ENCODE measurements at places on chromosomes 16 and 17.
A peak's percentile ranks its signal among the peaks of the same experiment; 100 is the strongest.

DNA sequence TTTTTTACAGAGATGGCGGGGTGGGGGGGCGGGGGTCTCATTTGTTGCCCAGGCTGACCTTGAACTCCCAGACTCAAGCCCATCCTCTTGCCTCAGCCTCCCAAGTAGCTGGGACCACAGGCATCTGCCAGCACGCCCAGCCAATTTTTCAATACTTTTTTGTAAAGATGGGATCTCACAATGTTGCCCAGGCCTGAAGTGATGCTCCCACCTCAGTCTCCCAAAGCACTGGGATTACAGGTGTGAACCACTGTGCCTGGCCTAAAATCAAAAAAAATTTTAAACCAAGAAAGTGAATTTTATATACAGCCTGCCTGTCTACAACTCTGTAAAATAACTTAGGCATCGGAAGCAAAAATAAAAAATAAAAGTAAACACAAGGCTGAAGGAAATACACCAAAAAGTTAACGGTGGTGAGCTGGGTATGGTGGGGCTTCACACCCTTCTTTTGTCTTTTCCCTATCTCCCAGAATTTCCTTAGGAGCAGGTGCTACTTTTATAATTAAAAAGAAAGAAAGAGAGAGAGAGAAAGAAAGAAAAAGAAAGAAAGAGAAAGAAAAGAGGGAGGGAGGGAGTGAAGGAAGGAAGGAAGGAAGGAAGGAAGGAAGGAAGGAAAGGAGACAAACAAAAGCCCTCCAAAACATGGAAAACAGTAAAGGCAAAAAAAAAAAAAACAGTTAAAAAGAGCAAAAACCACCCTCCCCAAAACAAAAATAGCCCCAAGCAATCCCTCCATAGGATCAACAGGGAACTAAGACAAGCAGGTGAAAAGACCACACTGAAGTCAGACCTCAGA lies 51.4 kb downstream of the TBC1D16 start:
- no peak for DNase-seq

GRCh38 chr17:10899281-10899680 lies 61.4 kb upstream of the PIRT start:
- DNase-seq: no peak

- no peak for DNase-seq
Observed at GRCh38 chr17:40448213-40448638, 5.0 kb downstream of the IGFBP4 start.

DNA sequence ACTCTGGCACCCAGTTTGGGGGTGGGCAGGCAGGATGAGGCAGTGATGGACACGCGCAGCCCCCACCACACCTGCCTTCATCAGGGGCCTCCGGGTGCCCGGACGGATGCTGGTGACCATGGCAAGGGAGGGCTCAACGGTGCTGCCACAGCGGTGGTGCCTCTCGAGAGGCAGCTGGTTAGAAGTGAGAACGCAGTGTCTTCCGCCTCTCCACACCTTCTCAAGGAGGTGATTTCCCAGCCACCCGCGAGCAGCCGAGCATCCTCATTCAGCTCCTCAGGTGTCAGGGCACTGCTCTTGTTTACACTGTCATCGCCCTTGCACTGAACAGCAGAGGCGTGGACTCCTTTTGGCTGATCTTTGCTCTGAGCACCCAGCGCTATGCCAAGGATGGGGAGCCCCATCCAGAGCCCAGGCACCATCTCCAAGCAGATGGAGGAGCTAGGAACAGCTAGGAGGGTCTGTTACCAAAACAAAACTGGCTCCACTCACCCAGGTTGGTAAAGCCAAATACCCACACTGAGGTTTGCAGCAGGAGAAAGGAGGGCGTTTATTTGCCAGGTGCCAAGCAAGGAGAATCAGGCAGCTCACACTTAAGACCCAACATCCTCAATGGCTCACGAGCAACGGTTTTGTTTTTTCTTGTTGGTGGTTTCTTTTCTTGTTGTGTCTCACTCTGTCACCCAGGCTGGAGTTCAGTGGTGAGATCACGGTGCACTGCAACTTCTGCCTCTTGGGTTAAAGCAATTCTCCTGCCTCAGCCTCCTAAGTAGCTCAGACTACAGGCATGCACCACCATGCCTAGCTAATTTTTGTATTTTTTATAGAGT lies 174.3 kb upstream of the TNRC6C start:
- DNase-seq: peak; percentile 87

DNA sequence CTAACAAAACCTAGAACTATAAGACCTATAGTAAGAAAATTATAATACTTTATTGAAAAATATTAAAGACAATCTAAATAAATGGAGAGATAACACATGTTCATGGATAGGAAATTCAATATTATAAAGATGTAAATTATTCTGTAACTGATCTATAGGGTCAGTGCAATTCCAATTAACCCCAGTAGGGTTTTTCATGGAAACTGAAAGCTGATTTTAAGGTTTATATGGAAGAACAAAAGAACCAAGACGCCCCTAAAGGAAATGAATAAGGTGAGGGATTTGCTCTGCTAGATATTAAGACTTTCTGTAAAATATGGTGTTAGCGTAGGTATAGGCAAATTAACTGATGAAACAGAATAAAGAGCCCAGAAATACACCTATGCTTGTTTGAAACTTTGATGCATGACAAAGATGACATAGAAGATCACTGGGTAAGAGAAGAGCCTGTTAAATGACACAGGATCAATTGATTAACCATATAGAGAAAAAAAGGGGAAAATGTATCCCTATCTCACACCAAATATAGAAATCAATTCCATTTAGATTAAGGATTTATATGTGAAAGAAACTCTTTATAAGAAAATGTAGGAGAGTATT lies 3.0 kb downstream of the ICAM2 start:
- no peak for DNase-seq

DNA sequence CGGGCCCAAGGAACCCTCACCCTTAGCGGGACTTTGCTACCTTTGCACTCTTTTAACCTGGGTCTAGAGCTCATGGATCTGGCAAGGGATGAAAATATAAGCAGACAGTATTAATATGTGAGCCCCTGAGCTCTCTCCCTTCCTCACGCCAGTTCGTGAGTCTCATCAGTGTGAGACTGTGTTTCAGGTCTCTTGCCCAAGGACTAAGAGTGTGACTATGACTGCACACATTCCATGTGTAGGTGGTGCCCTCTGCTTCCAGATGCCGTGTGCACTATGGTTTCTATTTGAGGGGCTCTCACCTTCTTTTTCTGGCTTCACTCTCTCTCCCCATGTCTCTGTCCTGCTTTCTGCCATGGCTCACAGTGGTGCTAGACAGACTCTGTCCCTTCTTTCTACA lies 40.5 kb downstream of the DHRS7B start:
- DNase-seq: no peak

- no peak for DNase-seq
Observed at GRCh38 chr16:79434092-79434491, 166.4 kb downstream of the MAF start.

- DNase-seq: no peak
Observed at GRCh38 chr17:29682054-29682453, 59.3 kb upstream of the CORO6 start.

DNA sequence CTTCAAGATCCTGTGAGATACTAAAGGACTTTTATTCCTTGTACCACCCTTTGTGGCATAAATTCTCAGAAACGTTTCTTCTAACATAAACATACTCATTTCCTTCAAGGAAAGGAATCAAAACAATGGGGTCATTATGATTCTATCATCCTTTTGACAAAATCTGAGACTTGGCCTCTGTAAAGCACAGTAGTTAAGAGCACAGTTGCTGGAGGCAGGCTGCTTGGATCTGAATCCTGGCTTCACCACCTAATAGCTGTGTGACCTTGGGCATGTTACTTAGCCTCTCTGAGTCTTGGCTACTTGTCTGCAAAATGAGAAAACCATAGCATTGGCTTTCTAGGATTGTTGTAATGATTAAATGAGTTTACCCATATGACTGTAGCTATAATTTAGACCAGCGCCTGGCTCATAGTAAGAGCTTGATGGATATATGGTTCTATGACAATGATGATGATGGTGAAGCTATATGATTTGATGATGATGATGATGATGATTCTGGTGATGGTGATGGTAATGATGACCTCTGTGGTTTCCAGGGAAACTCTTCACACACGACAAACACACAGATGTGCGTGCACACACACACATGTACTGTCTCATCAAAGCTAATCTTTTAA lies 6.1 kb upstream of the KRT31 start:
- DNase-seq: no peak

- DNase-seq: no peak
Observed at GRCh38 chr16:59295993-59296736, 562.0 kb upstream of the GOT2 start.

GRCh38 chr17:82103553-82104451 lies 5.8 kb upstream of the FASN start:
- DNase-seq: no peak

DNA sequence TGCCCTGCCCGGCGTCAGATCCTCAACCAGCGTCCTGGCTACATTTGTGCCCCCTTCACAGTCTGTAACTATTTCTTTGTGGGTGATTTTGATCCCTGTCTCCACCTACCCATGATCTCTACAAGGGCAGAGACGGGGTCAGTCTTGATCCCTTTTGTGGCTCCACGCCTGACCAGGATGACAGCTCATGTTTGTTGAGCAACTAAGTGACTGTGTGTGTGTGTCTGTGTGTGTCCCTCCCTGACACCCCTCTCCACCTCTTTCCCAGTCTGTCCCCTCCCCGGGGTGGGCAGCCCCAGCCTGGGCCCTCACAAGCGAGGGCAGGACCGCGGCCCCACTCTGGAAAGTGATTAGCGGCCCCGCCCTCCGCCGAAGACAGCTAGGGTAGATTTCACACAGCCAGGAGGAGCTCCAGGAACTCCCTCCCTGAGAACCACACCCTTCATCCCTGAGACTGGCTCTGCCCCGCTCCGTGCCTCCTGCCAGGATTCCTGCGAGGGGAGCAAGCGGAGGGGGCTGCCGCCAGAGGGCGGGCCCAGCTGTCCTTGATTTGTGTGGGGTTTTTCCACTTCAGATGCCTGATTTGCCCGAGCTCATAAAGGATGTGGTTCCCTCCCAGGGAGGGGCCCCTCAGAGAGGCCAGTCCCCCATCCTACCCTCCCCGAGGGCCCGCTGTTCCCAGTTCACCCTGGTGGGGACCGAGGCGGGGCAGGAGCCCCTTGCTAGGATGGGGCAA lies 5.3 kb upstream of the HS3ST6 start:
- no peak for DNase-seq

- DNase-seq: peak; percentile 33
Observed at GRCh38 chr17:38852771-38853291, 690 bp downstream of the RPL23 start.

DNA sequence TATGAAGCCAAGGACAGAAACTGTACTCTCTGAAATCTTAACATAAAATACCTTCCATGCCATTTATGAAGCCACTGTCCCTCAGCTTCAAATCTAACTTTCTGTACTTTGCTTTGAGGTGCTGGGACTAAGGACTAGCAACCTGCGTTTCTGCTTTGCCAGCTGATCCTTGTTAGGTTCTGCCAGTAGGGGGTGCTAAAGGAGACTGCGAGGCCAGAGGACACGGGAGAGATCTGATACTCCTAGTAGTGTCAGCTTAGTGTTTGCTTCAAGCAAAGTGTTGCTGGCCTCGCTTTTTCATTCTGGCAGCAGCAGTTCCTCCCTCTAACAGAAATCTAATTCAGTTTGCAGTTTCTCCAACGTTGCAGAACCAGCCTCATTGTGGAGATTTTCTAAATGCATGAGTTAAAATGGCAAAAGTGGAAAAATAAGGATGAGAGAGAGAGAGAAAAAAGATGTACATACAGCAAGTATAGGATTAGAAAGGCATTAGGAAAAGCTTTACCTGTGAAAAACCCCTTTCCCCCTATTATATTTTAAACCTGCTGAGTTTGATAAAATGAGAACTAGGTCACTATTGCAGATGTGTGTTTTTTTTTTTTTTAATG lies 297.5 kb downstream of the CA10 start:
- DNase-seq: no peak

DNA sequence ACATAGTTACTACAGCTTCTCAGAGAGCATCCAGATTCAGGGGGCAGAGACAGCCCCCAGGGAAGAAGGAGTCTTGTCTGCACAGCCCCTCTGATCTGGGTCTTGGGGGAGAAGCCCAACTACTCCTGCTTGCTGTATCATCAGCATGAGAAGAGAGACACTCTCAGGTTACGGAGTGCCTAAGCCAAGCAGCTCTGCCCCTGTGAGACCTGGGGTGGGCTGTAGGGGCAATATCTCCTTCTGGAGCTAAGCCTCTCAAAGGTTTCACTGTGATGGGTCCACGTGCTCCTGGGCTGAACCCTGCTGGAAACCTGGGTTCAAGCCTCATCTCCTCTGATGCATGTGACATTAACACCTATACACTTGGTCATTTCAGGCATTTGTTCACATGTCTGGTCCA lies 123.2 kb downstream of the CPPED1 start:
- DNase-seq: no peak

DNA sequence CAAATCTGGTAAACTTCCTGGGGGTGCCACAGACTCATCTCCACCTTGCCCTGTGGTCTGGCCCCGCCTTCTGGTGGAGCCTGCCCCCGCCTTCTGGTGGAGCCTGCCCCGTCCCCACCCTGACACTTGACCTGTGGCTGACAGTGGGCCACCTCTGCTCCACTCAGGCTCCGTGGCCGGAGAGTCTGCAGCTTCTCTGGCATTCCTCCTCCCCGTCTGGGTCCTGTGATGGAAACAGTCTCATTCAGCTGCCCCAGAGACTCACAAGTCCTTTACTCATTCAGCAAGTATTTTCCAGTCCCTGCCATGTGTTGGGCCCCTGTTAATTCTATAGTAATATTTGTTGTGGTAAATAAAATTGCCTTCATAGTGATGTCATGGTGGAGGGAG lies 21.0 kb upstream of the G6PC1 start:
- DNase-seq: no peak

GRCh38 chr17:39782481-39782880 lies 44.7 kb downstream of the GRB7 start:
- DNase-seq: no peak

- no peak for DNase-seq
Observed at GRCh38 chr17:76078860-76079534, at the start of gene ZACN. Gene ZACN (plus strand): TSS chr17:76079182. CDS start chr17:76079265, 83 bp downstream.

DNA sequence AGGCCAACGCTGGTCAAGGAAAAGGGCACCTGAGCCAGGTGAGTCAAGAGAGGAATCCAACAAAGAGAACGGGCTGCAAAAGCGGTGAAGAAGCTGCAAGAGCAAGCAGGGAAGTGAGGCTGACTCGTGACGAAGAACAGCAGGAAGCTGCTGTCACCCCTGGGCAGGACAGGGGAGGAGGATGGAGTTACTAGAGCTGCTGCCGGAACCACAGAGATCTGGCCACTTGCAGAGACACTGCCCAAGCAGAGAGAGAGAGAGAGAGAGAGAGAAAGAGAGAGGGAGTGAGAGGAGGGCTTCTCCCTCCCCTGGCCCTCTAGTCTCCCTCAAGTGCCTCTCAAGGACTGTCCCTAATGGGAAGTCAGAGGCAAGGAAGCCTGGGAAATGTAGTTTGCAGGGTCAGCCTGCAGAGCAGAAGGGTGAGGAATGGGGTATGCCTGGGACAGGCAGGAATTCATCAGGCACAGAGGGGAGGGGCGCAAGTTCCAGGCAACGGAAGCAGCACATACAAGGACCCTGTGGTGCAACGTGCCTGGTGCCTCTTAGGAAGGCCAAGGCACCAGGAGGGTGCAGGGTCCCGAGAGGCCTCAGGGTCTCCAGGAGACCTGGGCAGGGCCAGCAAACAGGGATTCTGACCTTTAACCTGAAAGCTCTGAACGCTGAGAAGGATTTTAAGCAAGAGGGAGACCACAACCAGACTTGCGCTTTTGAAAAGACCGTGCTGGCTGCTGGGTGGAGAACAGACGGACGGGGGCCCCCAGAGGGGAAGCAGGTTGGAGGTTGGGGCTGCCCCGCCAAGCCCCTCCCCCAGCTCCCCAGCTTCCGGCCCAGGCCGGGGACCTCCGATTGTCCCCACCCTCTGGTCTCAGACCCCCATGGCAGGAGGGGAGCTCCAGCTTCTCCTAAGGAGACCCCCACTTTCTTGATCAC lies 45.8 kb upstream of the CIBAR2 start:
- no peak for DNase-seq
